ENCODE measurements at places on chromosomes 5 and 9.

GRCh38 chr5:103014983-103015382 is 105.0 kb downstream of the GIN1 start:
- no peak for DNase-seq

DNA sequence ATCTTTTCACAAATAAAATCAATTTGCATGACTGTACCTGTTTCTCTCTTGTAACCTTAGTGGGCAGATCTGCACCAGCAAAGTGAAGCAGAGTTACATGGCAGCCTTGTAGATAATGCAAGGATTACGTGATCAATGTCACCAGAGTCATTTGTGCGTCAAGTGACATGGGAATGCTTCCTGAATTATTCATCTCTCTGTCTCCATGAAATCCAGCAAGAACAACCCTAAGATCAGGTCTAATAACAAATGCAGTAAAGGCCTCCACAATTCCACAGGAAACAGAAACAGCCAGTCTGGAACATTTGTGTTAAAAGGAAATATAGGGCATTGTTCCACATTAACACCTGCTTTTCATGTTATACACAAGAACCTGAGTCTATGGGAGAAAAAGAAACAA is 7.8 kb downstream of the GZMA start:
- no peak for DNase-seq

GRCh38 chr9:117704597-117704996 is 394 bp downstream of the TLR4 start:
- no peak for DNase-seq

DNA sequence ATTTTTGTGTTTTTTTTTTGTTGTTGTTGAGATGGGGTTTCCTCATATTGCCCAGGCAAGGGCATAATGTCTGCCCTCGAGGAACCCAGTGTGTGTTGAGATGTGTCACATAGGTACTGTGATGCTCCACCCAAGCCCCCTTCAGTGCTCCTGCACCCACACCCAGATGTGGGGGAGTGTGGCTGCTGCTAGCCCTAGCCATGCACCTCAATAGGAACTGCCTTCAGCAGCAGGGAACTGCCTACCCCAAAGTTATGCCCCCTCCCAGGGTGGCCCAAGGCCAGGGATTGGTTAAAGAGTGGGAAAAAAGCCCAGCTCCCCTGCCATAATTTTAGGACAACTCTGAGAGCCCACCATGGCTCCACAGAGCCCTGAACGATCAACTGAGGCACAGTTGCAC is 33.3 kb upstream of the EPB41L4B start:
- DNase-seq: no peak

- DNase-seq: no peak
These were observed 749.8 kb upstream of the GRAMD2B start for GRCh38 chr5:125673359-125673950.

Measured in stimulated activated CD4-positive, alpha-beta T cell treated with anti-CD3 and anti-CD28 coated beads, Interleukin-1b, Interleukin-23, amount 100 ng/mL, for 1 hour (primary cell).